ENCODE measurements at places on chromosomes 5 and 9. TPM values are rescaled to one million over a fixed set of nuclear protein-coding genes. Genes with fewer than 3 reads are reported as not detected.

DNA sequence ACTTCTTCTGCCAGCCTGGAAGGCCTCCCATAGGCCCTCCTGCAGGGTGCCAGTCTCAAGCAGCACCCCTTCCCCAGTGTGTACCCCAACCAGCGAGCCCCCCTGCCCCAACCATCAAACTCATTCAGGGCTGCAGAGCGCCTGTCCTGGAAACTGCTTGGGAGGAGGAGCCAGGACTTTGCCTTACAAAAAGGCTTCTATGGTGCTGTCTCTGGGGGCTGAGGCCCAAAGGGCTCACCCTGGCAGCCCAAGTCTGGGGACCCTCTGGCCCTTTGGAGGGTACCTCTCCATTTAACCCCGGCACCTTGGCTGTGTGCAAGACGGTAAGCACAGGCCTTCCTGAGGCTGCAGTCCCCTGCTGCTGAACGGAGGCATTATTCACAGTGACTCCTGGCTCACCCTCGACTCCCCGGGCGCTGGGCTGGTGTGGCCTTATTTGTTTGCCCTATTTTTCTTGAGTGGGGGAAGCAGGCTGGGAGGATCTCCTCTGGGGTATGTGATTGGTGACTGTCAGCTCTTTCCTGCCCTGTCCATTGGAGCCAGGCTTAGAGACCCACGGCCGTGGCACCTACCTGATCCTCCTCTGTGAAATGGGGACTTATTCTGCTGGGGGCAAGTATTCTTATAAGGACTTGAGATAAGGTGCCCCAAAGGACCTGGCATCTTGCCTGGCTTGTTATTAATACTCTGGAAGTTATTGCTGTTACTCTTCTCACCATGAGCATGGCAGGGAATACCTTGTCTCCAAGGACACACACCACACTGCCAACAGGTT, 5.8 kb downstream of the LMX1B start:
- no peak for DNase-seq

Gene MEGF10
- polyA plus RNA-seq, result 1.3 TPM

- DNase-seq, result no peak
Observed at GRCh38 chr9:366620-367019, 152.0 kb downstream of the DOCK8 start.

GRCh38 chr5:68519143-68519542, 303.6 kb downstream of the PIK3R1 start:
- no peak for DNase-seq

- no peak for DNase-seq
Observed at GRCh38 chr5:158785397-158785796, 314.3 kb downstream of the EBF1 start.

Gene TMEM174
- not detected for polyA plus RNA-seq

DNA sequence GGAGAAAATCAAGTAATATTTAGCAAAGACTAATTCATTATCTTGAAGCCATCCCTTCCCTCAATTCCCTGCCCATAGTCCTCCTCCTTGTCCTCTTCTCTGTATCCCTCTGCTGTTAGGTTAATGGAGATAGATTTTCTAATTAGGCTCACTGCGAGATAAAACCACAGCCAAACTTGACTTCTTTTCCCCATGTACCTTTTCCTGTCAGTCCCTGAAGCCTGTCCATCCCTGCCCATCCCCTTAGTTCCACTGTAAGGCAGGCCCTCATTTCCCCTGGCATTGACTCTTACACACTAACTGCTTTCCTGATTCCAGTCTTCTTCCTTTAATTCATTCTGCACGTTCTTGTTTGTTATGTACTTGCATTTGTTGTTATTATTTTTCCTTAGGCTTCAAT, 1.2 kb downstream of the TLR4 start:
- no peak for DNase-seq

GRCh38 chr5:108255468-108255867, 126.4 kb downstream of the FBXL17 start:
- no peak for DNase-seq

- no peak for DNase-seq
Observed at GRCh38 chr5:173202266-173202875, 32.6 kb downstream of the NKX2-5 start.

DNA sequence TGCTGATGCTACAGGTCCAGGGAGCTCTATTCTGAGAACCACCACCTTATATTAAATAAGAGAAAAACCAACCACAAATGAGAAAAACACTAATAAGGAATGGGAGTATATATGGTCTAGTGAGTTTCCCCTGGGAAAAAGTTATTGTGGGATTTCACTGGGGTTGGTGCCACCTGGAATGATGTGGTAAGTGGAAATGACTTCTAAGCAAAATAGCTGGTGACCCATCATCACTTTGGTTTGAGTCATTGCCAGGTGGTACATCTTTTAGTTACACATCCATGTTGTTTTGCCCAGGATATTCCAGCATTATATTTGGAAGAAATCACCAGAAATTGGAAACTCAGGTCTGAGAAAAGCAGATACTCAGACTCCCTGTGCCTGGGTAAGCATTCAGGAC, 437.3 kb downstream of the DTWD2 start:
- no peak for DNase-seq

DNA sequence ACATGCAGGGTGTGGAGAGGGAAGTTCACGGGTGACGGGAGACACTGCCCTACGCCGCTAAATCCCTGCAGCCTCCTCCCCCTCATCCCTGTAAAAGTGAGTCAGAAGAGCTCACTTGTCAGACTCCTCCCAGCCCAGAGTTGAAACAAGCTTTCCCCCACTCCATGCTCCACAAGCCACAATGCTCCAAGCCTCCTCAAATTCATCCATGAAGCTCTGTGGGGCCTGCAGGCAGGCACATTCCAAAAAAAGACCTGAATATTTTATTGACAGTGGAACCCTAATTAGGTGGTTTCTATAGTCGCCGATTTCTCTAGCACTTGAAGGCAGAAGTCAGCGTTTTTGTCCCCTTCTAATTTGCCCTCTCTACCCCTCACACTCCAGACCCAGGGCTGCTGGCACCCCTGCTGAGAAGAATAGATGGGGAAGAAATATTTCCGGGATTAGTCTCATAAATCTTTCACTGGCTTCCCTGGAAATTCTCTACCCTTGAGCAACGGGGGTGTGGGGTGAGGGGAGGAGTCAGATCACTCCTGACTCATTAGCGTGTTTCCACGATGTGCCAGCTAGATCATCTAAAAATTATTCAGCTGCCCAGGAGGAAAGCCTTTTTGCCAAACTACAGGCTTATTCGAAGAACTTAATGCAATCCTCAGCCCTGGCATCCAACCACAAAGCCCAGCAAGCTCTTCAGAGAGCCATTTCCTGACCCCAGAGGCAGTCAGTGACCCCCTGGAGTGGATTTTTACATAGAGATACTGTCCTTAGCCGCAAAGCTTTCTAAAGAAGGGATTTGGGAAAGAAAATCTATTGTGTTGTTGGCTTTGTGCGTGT, 97.1 kb downstream of the ENC1 start:
- DNase-seq, result no peak

DNA sequence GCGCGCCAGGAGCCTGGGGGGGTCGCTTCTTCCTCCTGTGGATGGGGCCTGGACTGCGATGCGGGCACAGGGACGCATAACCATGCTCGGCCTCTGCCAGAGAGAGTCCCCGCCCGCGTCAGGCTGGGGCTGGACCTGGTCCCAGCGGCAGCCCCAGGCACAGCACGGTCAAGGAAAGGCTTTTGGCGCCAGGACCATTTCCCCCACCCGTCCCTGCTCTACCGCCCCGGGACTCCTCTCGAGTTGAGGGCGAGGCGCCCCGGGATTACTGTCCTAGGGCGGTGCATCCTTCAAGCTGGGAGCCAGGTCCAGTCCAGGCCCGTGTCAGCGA, 341 bp downstream of the MXD3 start:
- no peak for DNase-seq

Gene KCNT1
- polyA plus RNA-seq, result 0.25 TPM
